ENCODE measurements at places on chromosomes 4 and X.

DNA sequence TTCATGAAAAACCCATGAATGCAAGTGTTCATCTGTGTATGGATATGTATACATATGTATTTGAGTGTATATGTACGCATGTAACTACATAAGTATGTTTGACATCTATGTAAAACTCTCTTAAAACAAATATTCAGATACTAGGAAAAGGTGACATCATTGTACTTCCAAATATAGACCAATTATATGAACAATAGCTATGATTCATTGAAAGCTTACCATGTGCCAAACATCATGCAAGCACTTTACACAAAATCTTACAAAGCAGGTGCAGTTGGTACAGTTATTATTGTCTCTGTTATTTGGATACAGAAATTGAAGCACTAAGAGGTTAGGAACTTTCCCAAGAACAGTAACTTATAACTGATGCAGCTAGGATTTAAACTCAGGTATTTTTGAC lies 21.4 kb downstream of the MAGEB17 start:
- DNase-seq, result no peak

GRCh38 chr4:122830426-122831095 lies 3.9 kb downstream of the FGF2 start:
- DNase-seq, result no peak

- DNase-seq, result no peak
These were observed 6.3 kb downstream of the GABRA4 start for GRCh38 chr4:46986922-46987638.

DNA sequence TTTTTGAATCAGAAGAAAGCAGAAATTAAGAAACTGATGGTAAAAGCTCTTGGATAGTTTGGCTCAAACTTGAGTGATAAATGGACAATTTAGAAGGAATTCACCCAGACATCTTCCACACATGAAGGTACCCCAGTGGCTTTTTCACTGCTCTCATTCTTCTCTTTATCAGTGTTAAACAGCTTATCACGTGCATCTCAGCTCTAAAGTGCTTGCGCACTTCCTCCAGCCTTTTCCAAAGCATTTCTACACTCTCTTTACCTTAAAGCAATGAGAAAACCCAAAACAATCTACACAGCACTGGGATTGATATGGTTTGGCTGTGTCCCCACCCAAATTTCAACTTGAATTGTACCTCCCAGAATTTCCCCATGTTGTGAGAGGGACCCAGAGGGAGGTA lies 509.1 kb upstream of the FAT1 start:
- DNase-seq, result no peak
